ENCODE measurements at places on chromosomes 5 and 9.

- DNase-seq = no peak
Observed at GRCh38 chr5:158203261-158203660, 344.3 kb upstream of the CLINT1 start.

GRCh38 chr9:70106571-70106970 is 62.9 kb downstream of the MAMDC2 start:
- DNase-seq = no peak

DNA sequence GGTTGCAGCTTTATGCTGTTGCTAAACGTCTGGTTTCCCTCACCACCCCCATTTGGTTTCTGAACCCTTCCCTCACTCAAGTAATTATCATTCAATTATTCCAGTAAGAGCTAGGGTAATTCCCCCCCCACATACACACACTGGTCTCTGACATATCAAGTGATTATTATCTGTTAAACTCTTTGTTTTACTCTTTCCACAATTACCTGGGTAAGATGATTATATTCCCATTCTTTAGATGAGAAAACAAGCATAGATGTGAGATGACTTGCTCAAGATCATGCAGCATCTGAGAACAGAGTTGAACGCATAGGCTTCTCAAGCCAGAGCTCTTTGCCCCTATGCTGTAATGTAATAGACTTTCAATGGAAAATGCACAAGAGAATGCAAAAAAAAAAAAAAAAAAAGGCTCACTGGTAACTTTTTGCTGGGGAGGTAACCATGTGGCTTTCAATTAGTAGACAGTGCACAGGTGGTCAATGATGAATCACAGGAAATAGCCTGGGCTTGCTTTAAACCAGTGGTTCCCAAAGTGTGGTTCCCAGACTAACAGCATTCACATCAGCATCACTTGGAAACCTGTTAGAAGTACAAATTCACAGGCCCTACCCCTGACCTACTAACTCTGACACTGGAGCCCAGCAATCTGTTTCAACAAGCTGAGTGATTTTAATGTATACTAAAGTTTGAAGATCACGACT is 87.6 kb downstream of the PIK3R1 start:
- peak; percentile 82 for DNase-seq

GRCh38 chr9:5896863-5897262 is 6.2 kb downstream of the MLANA start:
- DNase-seq = no peak
